NCI-H524 (cell line): ENCODE measurements at places on chromosomes 5 and 9.
A peak's percentile ranks its signal among the peaks of the same experiment; 100 is the strongest.

DNA sequence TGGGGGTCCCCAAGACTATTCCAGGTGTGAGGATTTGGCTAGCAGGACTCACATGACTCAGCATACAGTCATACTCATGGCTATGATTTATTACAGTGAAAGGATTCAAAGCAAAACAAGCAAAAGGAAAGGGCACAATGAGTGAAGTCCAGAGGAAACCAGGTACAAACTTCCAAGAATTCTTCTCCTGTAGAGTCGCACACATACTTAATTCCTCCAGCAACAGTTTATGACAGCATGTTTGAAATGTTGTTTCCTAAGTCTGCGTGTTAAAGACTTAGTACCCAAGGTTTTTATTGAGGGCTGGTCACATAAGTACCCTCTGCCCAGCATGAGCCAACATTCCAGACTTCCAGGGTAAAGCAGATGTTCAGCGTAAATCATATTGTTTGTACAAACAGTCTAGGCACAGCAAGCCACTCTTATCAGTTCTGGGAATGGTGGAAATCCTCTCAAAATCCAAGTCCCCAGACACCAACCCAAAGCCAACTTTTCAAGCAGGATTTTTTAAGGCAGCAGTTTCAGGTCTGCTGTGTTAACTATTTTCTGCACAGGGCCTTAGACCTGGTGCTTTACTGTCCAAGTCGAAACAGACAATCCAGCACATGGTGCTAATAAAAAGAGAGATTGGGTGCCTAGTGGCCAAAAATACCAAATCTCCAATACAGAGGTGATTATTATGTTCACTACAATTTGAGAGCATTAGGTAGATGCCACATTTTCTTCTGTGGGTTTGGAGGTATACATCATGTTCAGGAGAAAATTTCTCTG is 18.6 kb upstream of the RICTOR start:
- DNase-seq: no peak

- DNase-seq: no peak
Observed at GRCh38 chr9:13382595-13382994, 103.1 kb upstream of the MPDZ start.

- no peak for DNase-seq
Observed at GRCh38 chr5:2357309-2357708, 394.2 kb downstream of the IRX2 start.

GRCh38 chr5:131371835-131372234 is 108.0 kb downstream of the CDC42SE2 start:
- DNase-seq: no peak

GRCh38 chr5:32639943-32640342 is 54.6 kb downstream of the SUB1 start:
- no peak for DNase-seq

DNA sequence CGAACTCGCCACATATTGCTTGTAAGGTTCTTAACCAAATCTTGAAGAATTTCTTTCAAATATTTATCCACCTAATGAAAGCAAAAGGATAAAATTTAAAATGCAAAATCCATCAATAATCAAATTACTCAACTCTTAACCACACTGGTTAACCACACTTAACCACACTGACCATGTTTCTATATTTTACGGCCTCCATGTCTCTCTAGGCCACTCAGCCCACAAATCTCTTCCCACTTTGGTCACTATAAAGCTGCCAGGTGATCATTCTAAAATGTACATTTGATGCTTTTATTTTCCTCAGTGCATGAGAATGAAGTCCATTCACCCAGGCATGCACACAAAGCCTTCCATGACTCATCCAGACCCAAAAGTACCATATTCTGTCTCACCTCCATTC is 56.4 kb upstream of the OR2K2 start:
- no peak for DNase-seq

DNA sequence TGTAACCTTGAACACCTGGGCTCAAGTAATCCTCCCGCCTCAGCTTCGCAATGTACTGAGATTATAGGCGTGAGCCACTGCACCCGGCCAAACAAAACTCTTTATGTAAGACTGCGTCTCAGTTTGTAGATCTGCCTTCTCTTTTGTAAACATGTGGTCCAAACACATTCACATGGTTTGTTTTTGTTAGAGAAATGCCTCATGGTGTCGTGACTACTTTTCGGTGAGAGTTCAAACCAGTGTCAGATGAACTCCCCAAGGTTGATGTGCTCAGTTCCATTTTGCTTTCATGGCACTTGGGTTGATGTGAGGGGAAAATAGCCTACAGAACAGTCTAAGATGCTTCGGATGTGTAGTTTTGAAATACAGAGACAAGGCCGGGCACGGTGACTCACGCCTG is 231.6 kb downstream of the GOLPH3 start:
- DNase-seq: no peak

- no peak for DNase-seq
Observed at GRCh38 chr5:160702934-160703333, 149.1 kb downstream of the ATP10B start.

- DNase-seq: peak; percentile 94
Observed at GRCh38 chr5:179974946-179975712, 67.4 kb upstream of the TBC1D9B start.

DNA sequence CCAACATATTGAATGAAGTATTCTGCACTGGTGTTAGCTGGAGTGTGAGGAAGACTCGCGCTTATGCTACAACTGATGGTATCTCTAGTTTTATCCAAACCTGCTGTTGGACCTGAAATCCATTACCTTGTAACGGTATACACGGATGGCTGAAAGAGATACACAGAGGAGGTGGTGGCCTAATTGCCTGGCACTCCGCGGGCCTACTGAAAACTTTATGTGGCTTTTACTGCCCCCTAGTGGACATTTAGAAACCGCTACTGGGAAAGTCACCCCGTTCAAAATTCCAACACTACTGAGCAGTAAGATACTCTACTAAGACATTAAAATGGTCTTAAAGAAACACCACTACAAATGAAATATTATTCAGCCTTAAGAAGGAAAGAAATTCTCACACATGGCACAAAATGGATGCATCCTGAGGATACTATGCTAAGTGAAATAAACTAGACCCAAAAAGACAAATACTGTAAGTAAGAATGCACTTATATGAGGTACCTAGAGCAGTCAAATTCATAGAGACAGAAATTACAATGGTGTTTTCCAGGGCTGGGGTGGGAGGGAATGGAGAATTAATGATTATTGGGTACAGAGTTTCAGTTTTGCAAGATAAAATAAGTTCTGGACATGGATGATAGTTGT is 100.4 kb downstream of the TTLL11 start:
- DNase-seq: peak; percentile 68

GRCh38 chr5:138078006-138078643 is 5.7 kb upstream of the WNT8A start:
- DNase-seq: no peak

DNA sequence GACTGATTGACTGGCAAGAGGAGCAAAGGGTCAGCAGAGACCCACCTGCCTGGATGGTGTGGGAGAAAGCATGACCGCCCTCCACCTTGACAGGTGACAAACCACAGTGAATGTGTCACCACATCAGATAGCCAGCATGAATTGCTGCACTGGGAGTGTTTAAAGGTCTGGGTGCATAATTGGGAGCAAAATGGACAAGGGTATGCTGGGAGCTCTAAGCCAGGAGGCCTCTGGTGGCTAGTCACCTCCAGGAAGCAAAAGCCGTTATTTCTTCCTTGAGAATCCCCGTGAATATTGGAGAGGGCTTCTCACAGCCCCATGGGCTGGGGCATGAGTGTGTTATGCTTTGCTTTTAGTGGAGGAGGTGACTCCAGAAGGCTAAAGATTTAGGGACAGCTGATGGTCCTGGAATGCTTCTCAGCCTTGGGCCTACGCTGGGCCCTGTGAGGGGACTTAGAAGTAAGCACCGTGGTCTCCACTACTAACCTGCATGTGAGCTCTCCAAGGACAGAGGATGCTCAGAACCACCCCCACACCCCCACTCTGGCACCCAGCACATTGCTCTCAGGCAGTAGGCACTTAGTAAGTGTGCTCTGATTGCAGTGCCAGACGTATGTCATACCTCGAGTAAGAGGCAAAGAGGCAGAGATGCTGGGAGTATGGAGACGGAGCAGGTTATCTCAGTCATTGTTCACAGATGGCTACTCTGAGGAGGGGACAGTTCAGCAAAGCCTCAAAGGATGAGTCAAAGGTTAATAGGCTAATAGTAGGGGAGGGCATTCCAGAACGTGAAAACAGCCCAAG is 9.1 kb upstream of the IRF1 start:
- DNase-seq: no peak

DNA sequence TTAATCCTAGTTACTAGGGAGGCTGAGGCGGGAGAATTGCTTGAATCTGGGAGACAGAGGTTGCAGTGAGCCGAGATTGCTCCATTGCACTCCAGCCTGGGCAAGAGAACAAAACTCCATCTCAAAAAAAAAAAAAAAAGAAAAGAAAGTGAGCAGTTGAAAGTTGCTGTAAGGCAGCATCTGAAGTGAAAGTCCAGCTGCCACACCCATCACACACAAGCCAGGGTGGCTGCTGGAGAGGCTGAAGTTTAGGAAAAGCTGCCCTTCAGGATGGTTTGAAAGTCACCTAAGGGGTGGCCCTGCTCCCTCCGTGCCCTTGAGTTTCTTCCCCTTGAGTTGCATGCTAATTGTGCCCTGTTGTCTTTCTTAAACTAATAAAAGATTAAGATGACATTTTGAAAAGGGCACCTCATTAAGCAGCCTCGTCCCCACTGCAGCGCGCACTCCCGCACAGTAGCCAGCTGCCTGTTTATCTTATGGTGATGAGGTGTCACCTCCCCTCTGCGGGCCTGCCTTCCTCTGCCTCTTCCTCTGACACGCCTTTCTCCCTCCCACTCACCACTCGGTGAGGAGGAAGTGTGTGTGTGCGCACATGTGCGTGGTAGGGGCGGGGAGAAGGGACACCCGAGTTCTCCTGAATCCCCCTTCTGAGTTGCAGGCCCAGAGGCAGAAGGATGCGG is 104.2 kb upstream of the PANK3 start:
- DNase-seq: no peak

GRCh38 chr5:36635721-36636390 is 29.4 kb downstream of the SLC1A3 start:
- DNase-seq: no peak

DNA sequence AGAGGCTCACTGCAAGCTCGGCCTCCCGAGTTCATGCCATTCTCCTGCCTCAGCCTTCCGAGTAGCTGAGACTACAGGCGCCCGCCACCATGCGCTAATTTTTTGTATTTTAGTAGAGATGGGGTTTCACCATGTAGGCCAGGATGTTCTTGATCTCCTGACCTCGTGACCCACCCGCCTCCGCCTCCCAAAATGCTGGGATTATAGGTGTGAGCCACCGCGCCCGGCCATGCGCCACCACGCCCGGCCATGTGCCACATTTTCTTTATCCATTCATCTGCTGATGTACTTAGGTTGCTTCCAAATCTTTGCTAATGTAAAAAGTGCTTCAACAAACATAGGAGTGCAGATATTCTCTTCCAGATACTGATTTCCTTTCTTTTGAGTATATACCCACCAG is 408.6 kb downstream of the CAAP1 start:
- DNase-seq: no peak

- no peak for DNase-seq
Observed at GRCh38 chr9:78559449-78559885, 262.5 kb downstream of the PSAT1 start.

DNA sequence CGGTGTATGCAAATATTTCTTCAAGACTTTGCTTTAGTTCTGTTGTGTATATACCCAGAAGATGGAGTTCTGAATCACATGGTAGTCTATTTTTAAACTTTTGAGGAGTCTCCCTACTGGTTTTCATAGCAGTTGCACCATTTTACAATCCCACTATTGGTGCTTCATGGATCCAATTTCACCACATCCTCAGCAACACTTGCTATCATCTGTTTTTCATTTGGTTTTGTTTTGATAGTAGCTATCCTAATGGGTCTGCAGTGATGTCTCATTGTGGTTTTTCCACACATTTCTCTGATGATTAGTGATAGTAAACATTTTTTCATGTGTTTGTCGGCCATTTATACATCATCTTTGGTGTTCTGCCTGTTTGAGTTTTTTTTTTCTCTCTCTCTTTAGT is 1339.3 kb downstream of the EFNA5 start:
- DNase-seq: no peak

GRCh38 chr5:131379723-131380122 is 115.9 kb downstream of the CDC42SE2 start:
- DNase-seq: no peak

GRCh38 chr9:76037587-76038225 is 147.2 kb downstream of the PCSK5 start:
- DNase-seq: no peak

GRCh38 chr5:61738446-61738845 is 406.4 kb downstream of the ZSWIM6 start:
- DNase-seq: no peak

- no peak for DNase-seq
Observed at GRCh38 chr9:33306037-33306436, 15.7 kb downstream of the NFX1 start.

DNA sequence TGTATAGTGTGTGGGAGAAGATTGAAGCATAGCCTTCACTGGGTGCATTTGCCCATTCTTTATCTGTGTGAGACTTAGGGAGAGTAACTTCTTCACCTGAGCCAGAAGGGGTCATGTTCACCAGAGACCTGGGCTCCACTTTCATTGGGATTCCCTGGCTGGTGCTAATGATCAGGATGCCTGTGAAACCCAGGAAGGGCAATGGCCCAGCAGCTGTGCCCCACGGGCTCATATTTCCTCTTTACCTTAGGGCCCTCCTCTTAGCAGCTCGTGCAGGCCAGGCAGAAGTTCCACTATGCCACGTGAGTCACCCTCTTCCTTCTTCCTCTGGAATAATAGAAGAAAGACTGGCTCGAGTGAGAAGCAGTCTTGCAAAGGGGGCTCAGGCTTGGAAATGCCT is 5.0 kb downstream of the PPARGC1B start:
- DNase-seq: no peak

DNA sequence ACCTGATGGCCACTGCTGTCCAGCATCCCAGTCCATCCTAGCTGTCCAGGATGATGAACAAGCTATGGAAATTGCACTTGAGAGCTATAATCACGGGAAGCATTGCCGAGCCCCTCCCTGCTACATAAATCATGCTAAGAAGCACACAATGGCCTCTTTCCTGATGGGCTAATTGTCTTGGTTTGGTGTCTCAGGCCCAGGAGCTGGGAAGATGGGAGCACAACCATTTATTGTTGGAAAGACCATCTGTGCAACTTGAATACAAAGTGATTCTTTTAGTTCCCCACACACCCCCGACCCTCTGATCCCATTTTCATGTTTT is 80.4 kb downstream of the RGS3 start:
- DNase-seq: no peak

DNA sequence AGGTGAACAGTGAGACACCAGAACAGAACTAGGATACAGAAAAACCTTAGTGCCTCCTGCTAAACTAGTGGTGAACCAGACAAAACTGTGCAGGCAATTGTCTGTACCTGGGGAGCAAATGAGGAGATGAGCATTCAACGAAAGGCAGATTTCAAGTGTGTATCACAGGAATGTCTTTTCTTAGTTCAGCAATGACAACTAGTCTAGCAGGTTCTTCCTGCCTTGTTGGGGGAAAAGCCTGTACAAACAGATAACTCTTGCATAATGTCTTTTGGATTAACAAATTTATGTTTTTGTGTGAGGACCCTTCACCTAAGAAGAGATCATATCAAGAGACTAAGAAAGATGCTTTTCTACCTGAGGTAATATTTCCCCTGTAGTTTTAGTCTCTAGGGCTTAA is 21.8 kb upstream of the DENND4C start:
- DNase-seq: no peak

GRCh38 chr9:114621975-114622609 is 11.0 kb downstream of the TMEM268 start:
- no peak for DNase-seq

- DNase-seq: peak; percentile 7
Observed at GRCh38 chr9:128494108-128494745, 10.3 kb upstream of the GLE1 start.
